Stimulated activated CD4-positive, alpha-beta T cell treated with anti-CD3 and anti-CD28 coated beads, Interleukin-1b, Interleukin-23, amount 100 ng/mL, for 4 hours (primary cell): ENCODE measurements at places on chromosomes 2 and 18.

- DNase-seq = no peak
Measured at GRCh38 chr18:73514449-73514848, 633.2 kb downstream of the FBXO15 start.

DNA sequence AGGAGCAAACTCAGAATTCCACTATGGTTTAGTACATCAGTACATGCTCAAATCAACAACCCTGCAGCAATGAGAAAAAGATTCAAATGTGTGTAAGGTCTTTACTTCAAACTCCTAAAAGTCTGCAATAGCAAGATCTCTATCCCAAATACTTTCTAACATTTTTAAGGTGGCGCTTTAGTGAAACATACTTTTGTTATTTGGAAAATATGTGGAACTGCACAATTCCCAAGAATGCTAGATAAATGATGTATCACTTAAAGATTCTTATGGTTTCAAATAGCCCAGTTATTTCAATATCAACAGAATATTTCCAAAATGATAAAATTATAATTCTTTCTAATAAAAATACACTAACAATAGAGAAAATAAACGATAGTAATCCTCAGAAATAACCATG is 227.6 kb upstream of the SMAD7 start:
- no peak for DNase-seq

- DNase-seq = no peak
Measured at GRCh38 chr2:96092573-96092877, 23.8 kb downstream of the ADRA2B start.

DNA sequence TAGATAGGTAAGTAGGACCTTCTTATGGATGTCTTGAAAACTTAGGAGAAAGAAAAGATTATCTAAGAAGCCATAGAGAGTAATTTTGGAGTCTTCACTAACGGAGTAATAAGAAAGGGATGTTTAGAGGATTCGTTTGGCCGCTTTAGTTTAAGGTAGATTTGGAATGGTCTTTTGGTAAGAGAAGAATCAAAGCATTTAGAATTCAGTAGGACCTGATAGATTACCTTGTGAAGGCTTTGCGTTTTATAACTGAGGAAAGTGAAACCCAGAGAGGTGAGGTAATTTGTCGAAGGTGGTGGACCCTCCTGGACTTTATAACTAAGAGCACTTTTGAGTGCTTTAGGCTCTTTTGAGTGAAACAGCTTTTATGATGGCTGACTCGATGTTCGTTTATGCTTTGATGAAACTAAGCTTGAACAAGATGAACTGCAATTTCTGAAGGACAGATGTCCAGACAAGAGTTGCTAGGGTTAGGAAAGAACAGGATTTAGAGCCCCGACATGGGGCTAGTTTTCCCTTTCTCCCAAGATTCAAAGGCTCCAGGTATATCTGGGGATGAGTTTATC is 1.3 kb downstream of the MYL12B start:
- DNase-seq = no peak

- DNase-seq = no peak
Measured at GRCh38 chr2:241957276-241957675, 87.7 kb downstream of the RTP5 start.

DNA sequence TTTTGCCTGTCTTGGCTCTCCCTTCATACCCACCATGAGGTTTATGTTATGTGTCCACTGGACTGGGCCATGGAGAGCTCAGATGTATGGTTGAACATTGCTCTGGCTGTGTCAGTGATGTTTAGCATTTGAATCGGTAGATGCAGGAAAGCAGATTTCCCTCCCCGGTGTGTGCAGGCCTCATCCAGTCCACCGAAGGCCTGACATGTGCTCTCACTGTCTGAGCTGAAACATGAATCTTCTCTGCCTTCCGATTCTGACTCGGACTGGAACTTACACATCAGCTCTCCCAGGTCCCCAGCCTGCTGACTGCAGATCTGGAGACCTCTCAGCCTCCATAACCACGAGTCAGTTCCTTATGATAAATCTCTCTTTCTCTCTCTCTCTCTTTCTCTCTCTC is 72.4 kb upstream of the SLC66A3 start:
- no peak for DNase-seq

DNA sequence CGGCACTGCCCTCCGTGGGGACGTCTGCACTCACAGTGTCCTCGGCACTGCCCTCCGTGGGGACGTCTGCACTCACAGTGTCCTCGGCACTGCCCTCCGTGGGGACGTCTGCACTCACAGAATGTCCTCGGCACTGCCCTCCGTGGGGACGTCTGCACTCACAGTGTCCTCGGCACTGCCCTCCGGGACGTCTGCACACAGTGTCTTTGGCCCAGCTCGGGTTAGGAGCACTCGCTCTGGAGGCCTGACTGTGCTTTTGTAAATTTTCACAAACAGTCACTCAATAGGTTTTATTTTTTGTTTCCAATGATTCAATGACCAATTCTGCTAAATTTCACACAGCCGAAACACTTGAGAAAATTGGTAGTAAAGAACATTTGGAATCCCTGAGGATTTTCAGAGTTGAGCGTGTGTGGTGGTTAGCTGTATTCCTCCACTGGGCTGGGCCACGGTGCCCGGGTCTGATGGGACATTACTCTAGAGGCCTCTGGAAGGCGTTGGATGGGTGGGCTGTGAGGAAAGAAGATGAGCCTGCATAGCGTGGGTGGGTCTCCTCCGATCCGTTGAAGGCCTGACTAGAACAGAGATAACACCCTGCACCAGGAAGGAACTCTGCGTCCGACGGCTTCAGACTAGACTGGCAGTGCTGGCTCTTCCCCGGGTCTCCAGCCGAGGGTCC is 134.8 kb downstream of the RTP5 start:
- no peak for DNase-seq

DNA sequence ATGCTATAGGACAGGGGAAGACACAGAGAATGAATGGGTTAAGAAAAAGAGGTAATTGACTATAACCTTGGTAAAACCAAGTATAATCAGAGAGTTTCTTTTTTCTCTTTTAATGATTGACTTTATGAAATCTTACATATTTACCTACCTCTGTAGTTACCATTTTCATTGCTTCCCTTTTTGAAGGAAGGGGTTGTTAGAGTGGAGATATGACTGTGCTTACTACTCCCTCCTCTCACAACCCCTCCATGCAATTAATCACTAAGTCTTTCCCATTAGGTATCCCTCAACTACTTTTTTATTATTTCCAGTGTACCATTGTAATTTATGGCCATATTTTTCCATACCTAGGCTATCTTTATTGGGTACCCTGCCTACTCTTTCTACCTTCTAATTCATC is 71.4 kb downstream of the WDR7 start:
- no peak for DNase-seq

GRCh38 chr2:20168048-20168726 is 56.7 kb downstream of the SDC1 start:
- DNase-seq = no peak

DNA sequence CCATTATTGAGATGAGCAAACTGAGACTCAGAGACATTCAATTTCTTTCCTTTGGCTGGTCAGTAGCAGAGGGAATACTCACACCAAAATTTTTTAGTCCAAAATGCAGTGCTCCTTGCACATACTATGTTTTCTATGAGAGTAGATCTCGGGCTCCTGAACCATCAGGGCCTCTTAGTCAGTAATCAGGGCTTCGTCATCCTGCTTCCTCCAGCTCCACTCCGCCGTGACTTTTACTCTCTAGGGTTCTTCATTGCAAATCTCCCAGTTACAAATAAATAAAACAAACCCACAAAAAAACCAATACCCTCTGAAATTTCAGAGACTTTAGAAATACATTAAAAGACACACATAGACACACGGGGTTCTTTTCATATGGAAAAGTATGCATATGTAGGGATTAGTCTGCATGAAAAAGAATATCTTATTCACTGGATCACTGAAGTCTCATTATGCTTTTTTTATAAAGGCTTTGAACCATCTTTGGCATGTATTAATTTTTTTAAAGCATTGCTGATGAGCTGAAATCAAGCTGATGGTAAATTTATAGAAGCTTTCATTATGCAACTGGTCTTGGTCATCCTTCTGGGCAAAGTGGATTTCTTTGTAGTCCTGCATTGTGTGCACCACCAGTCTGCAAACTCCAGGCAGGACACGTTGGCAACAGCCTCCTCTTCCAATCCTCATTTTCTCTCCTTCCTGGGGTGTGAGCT is 235.0 kb downstream of the ICOS start:
- no peak for DNase-seq

DNA sequence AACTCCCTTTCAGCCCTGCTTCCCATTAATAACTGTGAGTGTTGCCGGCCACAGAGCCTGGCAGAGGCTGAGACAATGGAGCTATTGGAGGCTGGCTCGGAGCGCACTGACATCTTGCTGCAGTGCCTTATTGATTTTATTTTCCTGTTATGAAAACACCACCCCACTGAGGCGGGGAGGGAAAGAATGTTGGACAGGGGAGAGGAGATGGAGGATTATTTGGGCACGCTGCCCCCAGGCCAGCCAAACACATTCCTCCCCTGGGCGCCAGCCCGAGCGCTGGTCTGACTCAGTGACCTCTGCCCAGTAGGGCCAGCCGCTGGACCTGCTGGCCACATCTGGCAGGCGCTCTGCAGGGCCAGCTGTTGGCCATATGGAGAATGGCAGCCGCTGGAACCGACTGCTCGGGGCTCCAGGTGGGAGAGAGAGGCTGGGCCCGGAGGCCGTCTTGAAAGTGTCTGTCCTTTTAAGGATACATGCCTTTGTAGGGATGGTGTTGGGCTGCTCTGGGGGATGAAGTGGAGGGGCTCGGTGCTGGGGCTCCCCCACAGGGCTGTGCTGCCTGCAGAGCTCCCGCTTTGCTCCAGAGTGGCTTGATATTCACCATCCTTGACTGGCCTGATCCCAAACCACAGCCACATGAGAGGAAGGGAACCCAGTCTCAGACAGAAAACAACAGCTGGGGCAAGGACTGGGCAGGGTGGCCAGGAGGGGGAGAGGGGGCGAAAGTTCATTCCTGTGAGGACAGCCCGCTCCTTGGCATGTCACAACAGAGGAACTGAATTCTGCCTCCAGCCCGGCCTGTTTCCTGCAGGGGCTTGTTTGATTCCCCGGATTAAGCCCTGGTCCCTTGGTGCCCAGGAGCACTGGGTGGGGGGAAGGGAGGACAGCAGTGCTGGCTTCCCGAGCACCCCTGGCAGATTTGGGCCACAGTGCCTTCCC is 179.0 kb downstream of the KLHL29 start:
- no peak for DNase-seq

- DNase-seq = no peak
Measured at GRCh38 chr2:177733-178132, 86.1 kb downstream of the SH3YL1 start.

GRCh38 chr2:233060501-233060979 is 398 bp downstream of the INPP5D start:
- no peak for DNase-seq

DNA sequence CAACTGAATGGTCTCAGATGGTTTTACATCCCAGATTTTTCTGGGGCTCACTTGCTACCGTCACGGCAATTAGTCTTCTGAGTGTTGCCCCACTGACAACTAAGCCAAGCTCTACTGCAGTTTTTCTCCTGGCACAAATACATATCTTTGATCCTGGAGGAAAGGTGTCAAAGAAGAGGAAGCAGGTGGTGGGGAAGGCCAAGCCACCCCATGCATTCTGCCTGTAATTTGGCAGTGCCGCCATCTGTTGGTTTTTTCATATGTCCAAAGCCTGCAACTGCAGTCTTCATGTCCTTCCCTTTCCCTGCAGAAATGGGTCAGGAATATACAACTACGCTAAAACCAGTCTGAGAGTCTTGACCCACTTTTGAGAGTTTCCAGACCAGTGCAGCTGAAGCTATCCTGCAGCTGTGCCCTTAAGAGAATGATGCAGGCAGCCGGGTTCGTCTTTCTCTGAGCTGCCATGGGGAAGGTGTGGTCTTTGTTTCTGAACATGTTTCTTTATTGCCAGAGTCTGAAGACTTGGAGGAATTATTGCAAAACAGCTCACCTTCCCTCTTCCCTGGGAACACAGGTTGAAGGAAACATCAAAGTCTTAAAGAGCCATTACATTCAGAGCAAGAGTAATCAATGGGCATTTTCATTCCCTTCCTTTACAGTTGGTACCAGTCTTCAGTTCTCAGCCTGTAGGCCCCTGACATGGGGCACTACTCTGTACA is 71.8 kb upstream of the ATL2 start:
- DNase-seq = no peak

DNA sequence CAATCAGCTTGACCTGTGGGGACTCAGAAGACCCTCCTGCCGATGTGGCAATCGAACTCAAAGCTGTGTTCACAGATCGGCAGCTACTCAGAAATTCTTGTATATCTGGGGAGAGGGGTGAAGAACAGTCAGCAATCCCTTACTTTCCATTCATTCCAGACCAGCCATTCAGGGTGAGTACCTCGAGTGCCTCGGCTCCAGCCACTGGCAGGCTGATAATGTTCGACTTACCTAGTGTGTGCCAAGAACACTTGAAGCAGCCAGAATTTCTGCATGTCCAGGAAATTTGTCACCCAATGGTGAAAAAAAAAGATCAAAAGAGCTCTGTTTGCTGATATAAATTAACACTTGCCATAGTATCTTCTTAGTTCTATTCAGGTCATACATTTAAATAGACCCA is 2.3 kb downstream of the LGALSL start:
- no peak for DNase-seq

- DNase-seq = no peak
Measured at GRCh38 chr18:79487183-79487800, 91.6 kb downstream of the NFATC1 start.

- no peak for DNase-seq
Measured at GRCh38 chr18:6960656-6961055, 156.9 kb downstream of the LAMA1 start.

GRCh38 chr2:13676269-13676668 is 956.2 kb upstream of the LRATD1 start:
- no peak for DNase-seq

- no peak for DNase-seq
Measured at GRCh38 chr2:86033751-86034692, 71.7 kb downstream of the POLR1A start.

GRCh38 chr2:97735161-97735561 is 21.8 kb downstream of the ZAP70 start:
- no peak for DNase-seq

DNA sequence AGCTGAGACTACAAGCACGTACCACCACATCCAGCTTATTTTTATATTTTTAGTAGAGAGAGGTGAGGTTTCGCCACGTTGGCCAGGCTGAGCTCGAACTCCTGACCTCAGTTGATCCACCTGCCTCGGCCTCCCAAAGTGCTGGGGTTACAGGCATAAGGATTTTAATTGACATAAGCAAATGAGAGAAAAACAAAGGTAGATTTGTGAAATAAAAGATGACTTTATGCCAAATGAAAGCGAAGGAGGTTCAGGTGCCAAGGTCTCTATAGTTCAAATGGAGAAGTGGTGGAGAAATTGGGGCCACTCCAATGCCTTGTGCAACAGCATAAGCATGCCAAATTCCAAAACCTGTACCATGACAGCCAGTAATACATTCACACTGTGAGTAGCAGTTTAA is 180.6 kb downstream of the MREG start:
- DNase-seq = no peak

- DNase-seq = no peak
Measured at GRCh38 chr2:170113168-170113894, 64.6 kb upstream of the MYO3B start.

GRCh38 chr18:35680139-35680551 is 98.6 kb downstream of the GALNT1 start:
- no peak for DNase-seq
